ENCODE measurements at places on chromosomes 12 and 14. TPM values are rescaled to one million over a fixed set of nuclear protein-coding genes. Genes with fewer than 3 reads are reported as not detected.

CARMIL3 gene
- not detected for total RNA-seq

GPR135 gene
- total RNA-seq = 10.9 TPM

ATP23 gene
- total RNA-seq = 27.5 TPM

ABCD2 gene
- 2.4 TPM for total RNA-seq

GLIPR1L2 gene
- total RNA-seq = not detected

MMP14 gene
- 9.0 TPM for total RNA-seq

DBX2 gene
- not detected for total RNA-seq

CLEC2D gene
- 177 TPM for total RNA-seq

GRCh38 chr14:51289169-51289568 lies 49.1 kb downstream of the TMX1 start:
- no peak for DNase-seq

- no peak for DNase-seq
These were observed 94.5 kb downstream of the OTOGL start for GRCh38 chr12:80193865-80194264.

- no peak for DNase-seq
These were observed 148.1 kb downstream of the TSPAN9 start for GRCh38 chr12:3225154-3225795.

DNA sequence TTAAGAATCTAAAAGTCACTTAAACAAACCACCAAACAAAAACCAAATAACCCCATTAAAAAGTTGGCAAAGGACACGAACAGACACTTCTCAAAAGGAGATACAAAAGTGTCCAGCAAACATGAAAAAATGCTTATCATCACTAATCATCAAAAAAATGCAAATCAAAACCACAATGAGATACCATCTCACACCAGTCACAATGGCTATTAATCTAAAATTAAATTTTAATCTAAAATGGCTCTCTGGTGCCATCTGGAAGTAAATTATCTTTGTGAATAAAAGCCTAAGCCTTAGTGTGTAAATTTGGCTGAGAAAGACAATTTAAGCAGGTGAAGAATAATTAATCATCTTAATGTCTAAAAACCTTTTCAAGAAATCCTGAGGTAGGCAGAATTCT lies 204.5 kb upstream of the PPFIA2 start:
- DNase-seq = no peak

GRCh38 chr12:5166976-5167375 lies 123.3 kb downstream of the KCNA5 start:
- no peak for DNase-seq

DNA sequence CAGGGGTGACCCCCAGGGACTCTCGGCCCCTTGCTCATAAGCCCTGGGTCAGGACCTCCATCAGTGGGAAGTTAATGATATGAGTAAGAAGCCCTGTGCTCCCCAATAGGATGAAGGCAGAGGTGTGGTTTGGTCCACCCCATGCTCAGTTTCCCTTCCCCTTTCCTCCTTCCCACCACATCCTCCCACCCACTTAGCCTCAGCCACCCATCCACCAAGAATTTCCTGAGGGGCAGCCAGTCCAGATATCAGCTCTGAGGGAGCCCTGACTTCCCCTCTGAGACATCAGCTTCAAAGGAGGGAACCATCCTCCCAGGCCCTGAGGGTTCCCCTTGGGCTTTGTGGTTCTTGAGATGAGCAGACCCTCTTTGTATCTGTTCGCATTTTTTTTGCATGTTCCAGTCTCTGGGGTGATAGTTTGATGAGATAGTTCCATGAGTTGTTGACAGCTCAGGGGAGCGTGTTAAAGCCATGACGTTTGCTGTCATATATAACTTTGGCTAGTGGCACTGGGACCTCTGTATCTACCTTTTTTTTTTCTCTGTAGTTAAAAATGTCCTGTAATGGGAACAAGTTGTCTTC lies 71.2 kb downstream of the LGMN start:
- peak; percentile 36 for DNase-seq

DNA sequence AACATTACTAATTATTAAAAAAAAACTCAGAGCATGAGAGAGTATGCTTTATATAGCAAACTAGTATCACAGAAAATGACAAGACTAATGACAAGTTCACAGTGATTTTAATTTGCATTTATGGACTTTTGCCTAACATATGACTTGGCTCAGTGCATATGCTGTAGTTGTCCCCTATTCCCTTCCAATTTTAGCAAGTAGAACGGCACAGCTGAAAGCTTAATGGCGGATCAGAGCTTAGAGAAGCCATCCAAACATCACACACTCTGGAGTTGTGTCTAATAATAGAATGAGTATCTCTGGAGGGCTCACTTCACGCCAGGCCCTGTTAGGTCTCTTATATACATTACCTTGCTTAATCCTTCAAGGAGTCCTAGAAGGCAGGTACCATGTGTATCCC lies 13.3 kb downstream of the CNIH1 start:
- DNase-seq = no peak

DNA sequence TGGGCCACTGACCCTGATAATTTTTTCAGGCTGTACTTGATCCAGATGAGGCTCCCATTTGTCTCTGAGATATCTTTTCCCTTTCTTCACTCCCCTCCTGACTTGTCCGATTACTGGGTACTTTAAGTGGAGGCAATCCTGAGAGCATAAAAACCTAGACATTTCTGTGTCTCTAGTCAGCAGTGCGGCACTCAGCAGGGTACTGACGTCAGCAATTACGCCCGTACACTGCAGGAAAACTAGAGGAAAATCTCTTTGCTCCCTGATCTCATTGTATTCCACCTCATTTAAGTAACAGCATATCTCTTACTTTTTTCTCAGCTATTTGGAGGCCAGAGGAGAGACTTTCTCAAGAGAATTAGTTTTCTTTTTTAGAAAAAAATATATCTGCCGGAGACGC lies 315.5 kb upstream of the OR4E1 start:
- no peak for DNase-seq

DNA sequence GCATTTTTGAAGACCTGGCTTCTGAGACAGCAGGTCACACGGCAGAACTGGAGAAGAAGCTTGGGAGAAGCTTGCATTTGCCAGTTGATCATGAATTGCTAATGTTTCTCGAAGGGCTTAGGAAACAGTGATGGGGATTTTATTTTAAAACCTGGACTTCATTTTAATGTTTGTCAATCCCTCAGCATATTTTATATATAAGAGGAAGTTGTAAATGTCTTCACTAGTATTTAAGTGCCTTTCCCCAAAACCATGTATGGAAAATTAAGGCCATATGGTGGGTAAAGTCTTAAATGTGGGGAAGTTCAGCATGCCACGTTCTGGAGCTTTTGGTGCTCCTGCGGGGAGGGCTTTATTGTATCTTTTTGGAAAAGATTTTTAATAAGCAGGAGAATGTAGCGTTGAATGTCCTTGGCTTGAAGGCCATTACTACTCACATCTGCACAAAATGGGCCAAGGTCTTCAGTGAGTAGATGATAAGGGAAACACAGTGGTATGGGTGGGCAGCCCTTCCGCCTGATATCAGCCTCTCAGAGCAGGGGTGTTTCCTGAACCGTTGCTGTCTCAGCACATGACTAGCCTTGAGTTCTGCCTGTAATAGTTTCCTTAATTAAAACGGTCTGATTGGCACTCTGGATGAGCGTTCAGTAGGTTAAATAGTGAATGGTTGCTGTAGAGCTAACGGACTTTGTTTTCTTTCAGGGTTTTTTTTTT lies 511.4 kb downstream of the PCNX1 start:
- DNase-seq = no peak

- no peak for DNase-seq
These were observed 30.8 kb upstream of the BDKRB2 start for GRCh38 chr14:96173636-96174475.

DNA sequence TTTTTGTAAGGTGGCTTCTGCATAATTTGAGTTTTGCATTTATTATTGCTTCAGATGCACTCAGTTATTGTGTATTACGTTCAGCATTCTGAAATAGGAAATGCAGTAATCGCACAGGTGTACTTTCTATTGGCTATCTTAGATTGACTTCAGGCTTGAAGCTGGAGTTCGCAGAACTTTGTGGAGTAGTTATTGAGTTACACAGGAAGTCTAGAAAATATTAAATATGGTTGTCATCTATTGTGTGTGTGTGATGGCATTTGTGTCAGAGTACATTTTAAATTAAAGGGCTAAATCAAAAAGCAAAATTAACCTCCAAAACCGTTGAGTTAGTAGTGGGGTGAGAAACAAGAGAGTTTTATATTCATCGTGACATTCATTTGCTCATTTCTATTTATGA lies 2.7 kb downstream of the ARID2 start:
- peak; percentile 66 for DNase-seq

DNA sequence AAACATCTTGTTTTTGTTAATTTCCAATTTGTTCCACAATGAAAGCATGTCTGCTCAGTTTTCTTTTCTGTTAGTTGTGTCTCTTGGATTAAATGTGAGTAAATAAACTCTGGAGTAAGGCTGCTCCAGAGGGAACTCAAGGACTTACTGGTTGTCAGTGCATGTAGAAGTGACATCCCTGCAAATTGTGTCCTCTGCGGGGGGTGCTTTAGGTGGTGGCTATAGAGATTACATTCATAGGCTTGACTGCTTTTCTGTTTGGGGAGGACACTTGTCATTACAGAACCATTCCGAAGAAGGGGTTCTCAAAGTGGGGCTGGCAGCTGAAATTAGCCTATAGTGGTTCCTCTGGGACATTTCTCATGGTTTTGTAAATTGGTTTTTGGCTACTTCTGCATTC lies 8.8 kb downstream of the TMTC2 start:
- DNase-seq = no peak

DNA sequence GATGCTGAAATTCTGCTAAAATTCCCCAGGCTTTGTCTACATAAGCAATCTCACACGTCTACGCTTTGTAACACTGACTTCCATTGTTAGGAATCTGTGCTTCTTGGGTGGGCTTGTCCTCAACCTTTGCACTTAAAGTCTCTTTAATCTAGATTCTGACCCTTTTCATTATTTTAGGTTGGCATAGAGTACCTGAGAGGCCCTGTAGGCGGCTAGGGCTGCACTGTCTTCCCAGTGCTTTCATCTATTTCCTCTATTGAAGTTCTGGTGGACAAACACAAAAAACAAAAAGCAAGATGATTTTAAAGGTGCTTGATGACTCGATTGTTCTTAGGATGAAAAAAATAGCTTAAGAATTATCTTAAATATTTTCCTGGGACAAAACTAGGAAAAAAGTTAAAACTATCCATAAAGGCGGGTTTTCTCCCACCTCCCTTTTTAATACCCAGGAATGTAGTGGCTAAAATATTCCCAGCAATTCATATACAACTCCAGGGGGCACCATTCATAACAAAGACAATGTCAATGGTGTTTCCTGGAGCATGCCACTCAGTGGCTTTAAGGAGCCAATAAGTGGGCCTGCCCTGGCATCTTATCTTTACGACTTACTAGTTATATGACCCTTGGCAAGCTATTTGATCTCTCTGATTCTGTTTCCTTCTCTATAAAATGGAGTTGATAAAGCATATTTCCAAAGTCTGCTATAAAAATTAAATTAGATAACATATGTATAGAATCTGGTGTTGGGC lies 197.5 kb downstream of the STXBP6 start:
- DNase-seq = no peak

- DNase-seq = no peak
These were observed 18.9 kb upstream of the LRTM2 start for GRCh38 chr12:1801303-1801975.
